Panc1 (cell line): ENCODE measurements at places on chromosomes 13 and 19. TPM values are rescaled to one million over a fixed set of nuclear protein-coding genes. Genes with fewer than 3 reads are reported as not detected.

The ATP4B gene
- not detected for total RNA-seq

The CD79A gene
- total RNA-seq, result 0.59 TPM

The TEAD2 gene
- total RNA-seq, result 31.9 TPM

DNA sequence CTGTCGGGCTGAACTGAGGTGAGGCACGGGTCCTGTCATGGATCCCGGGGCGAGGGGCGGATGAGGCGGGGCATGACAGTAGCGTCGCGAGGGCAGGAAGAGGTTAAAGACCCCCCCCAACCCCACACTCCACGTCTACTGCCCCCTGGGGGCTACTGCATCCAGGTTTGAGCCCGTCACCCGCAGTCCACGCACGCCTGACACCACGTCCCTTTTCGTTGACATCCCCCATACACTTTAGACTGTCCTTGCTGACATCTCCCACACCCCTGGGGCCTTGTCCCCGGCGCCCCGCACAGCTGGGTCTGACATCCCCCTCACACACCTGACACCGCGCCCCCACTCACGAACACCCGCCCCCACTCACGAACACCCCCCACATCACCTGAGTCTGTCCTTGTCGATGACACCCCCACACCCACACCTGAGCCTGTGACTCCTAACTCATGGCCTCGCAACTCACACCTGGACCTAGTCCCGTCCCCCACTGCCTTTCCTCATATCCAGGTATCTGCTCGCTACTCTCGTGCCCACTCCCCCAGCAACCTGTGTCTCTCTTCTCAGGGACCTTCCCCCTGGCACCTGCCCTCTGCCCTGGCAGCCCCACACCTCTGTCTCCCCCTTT, 416 bp downstream of the SLC25A42 start:
- no peak for DNase-seq

- no peak for DNase-seq
Observed at GRCh38 chr13:48624016-48624415, 29.7 kb upstream of the CYSLTR2 start.
